ENCODE measurements at places on chromosomes 11 and 22.

DNA sequence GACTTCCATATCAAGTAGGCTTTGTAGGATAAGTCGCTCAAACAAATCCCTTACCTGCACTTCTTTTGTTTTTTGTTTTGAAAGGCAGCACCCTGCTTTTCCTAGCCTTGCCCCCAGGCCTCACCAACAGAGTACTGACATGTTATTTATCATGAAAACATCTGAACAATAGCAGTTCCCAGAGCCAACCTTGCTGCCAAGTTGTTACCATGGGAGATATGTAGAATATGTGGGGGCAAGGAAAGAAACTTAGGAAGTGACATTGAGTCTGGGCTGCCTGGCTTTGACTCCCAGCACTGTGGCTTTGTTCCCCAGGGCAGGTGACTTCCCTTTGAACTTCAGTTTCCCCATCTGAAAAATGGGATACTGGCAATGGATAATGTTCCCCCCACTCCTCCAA, 53.4 kb upstream of the CRYBB3 start:
- DNase-seq: no peak

GRCh38 chr11:115276799-115277198, 227.4 kb downstream of the CADM1 start:
- no peak for DNase-seq

GRCh38 chr22:50219800-50220602, 19.2 kb downstream of the SELENOO start:
- no peak for DNase-seq

DNA sequence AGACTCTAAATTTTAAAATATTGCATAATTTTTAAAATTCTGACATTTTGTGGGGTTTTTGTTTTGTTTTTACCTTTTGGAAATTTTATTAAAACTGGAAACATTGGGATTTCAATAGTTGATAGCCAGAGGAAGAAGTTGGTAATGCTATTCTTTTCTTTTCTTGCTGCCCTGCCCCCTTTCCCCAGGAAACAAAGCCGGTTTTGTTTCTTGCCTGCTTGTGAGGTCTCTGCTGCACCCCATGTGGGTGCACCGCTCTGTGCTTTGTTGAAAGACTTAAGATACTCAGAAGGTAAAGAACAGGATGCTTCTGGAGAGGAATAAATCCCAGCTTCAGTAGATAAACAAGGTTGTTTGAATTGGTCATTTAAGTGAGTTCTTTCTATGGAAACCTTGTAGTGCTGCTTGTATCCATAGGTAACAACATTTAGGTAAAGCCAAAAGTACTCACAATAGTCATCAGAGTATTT, 87.5 kb downstream of the YAP1 start:
- no peak for DNase-seq

- peak; percentile 44 for DNase-seq
These were observed 16.5 kb downstream of the C22orf42 start for GRCh38 chr22:32142600-32142999.

- no peak for DNase-seq
These were observed 543.3 kb upstream of the CHORDC1 start for GRCh38 chr11:90766121-90766520.

GRCh38 chr11:119044708-119045107, 12.3 kb downstream of the HYOU1 start:
- DNase-seq: no peak

GRCh38 chr11:125476721-125477120, 19.3 kb downstream of the FEZ1 start:
- no peak for DNase-seq

DNA sequence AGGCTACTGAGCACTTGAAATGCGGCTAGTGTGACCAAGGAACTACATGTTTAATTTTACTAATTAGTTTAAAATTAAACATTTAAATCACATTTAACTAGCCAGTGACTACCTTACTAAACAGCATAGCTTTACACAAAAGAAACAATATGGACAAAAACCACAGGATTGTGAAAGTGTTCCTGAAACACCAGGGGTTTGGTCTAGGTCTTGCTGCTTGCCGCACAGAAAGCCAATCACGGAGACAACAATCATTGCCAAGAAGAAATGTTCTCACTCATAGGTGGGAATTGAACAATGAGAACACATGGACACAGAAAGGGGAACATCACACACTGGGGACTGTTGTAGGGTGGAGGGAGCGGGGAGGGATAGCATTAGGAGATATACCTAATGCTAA, 309.5 kb downstream of the C11orf87 start:
- DNase-seq: no peak

DNA sequence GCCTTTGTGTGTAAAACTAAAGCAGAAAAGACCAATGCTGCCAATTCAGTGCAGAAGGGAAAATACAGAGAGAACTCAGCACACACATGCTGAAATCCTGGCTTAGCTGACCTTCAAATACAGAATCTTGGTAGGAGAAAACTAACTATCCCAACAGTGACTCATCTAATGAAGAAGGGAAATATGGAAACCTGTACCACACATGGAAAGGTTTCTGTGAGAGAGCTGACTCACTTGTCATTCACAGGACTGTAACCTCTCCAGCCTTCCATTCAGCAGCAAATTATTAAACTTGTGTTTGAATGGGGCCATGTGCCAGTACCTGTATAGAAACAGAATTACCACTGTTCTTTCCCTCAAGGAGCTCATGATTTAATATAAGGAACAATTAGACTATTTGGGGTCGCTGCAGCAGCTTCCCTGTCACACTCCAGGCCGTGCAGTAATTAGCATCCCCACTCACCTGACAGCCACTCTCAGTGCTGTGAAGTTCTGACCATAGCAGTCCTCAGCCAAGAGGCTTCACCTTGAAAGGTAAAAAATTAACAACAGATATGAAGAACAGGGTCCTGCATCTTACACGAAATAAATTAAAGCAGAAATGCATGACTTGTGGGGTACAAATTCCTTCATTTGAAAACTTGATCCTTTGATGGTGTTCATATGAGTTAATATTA, 53.9 kb downstream of the MSANTD4 start:
- no peak for DNase-seq

GRCh38 chr11:48384670-48385069, 18.4 kb upstream of the OR4C5 start:
- DNase-seq: no peak

DNA sequence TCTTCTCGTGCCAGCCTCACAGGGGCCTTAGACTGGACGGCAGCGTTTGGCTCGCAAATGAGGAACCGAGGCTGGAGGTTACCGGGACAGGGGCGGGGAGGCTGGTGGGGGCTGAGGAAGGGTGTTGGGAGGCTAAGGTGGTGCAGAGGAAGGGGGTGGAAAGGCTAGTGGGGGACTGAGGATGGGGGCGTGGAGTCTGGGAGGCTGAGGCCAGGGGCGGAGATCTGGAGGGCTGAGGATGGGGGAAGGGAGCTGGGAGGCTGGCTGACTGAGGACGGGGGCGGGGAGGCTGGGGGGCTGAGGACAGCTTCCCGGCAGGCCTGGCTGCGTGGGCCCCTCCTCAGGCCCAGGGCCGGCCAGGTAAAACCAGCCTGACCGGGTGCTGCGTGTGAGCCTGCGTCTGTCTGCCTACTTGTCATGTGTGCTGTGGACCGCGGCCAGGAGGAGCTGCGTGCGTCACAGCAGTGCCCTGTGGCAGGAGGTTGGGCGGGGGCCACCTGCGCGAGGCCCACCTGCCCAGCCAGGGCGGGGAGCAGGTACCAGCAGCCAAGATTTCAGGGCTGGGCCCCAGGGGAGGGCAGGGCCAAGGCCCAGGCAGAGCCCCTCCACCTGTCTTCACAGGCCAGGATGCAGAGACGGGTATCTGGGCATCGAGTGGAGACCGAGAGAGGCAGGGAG, 9.4 kb upstream of the PIM3 start:
- no peak for DNase-seq

- DNase-seq: no peak
These were observed 556.3 kb upstream of the ANO5 start for GRCh38 chr11:21636561-21636960.

DNA sequence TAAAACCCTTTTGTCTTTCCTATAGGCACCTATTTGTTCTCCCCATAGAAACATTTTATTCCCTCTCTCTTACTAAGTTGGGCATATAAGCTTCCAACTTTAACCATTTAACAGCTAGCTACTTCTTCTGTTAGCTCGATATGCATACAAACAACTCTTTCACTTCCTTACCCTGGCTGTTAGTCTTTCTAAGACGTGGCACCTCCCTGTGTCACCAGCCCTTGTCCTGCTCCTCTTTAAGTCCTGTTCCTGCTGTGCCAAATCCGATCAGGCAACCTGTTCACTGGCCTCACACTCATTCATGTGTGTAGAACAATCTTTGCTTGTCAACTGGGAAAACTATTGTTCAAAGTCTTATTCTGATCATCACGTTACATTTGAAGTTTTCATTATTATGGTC, 1376.1 kb upstream of the TENM4 start:
- no peak for DNase-seq

- no peak for DNase-seq
These were observed 40.7 kb downstream of the POU2F3 start for GRCh38 chr11:120280600-120281051.

GRCh38 chr22:41535244-41535643, 9.0 kb downstream of the POLR3H start:
- no peak for DNase-seq

GRCh38 chr11:125233736-125234275, 69.3 kb downstream of the PKNOX2 start:
- no peak for DNase-seq
